ENCODE measurements at places on chromosomes 1 and 21.

GRCh38 chr1:3614755-3615742, 3.7 kb upstream of the MEGF6 start:
- no peak for DNase-seq

DNA sequence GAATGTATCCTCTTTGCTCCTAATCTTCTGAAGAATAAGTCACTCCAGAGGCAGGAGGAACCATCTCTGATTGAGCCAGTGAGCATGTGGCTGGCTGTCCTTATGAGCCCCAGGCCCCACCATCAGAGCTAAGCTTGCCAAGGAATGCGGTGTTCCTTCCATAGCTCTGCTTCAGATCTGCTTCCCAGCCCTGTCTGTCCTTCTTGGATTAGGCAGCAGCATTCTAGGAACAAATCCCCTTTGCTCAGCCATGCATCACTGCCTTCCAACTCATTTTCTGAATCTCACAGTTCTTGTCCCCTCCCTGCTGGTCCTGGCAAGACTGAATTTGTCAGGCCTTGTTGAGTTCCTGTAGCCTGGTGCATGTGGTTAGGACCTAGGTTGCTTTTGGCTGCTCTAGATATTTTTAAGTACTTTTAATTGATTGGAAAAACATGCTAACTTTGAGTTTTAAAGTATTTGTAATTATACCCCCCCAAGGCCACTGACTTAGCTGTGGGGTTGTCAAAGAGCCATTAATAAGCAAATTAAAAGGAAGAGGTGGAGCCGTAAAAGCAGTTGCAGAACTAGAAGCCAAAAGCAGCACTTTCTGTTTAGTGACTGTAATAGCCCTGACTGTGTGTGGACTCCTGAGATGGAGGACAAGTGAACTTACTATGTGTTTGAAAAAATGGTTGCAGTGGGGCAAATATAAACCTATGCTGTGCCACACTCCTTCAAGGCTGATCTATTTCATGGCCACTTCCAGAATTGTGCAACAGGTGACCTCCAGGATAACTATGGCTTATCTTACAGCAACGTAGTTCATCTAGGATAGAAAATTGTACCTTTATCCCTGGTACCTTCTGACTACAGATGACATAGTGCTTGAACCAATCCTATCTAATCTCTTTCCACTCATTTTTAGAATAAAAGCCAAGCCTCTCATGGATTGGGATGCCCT, 61.3 kb upstream of the BACH1 start:
- no peak for DNase-seq

- DNase-seq, result no peak
These were observed 369.8 kb downstream of the NPHP4 start for GRCh38 chr1:5622412-5622811.

- DNase-seq, result no peak
These were observed 5.3 kb upstream of the ALDH9A1 start for GRCh38 chr1:165703648-165704047.

GRCh38 chr1:66533804-66534740, at the start of gene SGIP1:
TSS of gene SGIP1 (plus strand) at chr1:66534153. CDS start at chr1:66534359, 206 bp downstream.
- DNase-seq, result no peak

DNA sequence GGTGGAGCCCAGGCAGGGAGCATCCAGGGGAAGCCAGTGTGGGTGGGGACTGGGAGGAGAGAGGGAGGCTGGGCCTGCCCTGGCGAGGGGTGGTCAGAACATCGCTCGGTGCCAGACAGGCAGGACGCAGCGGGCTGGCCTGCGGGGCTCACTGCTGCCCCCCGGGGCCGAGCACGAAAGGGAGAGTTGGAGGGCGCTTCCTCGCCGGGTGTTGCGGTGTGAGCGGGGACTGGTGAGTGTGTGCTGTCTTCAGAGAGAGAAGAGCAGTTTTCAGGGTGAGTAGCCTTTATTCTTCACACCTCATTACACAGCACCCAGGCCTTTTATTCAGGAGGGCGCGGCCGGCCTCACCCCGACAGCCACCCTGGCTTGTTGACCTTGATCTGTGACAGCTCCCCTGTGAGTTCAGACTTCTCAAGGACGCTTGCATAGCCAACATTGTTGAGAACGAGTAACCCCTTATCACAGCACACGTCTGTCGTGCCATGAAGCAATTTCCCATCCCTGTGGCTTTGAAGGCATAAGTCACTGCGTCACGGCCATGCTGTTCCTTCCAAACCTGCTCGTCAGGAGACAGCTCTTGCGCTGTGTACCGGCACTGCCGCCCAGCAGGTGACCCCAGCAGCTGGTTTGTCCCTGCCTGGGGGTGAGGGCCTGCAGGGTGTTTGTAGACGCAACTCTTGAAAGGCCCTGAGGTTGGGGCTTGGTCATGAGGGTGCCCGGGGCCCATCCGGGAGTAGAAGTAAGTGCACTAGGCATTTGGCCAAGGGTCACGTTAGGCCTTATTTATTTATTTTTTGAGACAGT, 54.6 kb downstream of the PRKCZ start:
- no peak for DNase-seq

DNA sequence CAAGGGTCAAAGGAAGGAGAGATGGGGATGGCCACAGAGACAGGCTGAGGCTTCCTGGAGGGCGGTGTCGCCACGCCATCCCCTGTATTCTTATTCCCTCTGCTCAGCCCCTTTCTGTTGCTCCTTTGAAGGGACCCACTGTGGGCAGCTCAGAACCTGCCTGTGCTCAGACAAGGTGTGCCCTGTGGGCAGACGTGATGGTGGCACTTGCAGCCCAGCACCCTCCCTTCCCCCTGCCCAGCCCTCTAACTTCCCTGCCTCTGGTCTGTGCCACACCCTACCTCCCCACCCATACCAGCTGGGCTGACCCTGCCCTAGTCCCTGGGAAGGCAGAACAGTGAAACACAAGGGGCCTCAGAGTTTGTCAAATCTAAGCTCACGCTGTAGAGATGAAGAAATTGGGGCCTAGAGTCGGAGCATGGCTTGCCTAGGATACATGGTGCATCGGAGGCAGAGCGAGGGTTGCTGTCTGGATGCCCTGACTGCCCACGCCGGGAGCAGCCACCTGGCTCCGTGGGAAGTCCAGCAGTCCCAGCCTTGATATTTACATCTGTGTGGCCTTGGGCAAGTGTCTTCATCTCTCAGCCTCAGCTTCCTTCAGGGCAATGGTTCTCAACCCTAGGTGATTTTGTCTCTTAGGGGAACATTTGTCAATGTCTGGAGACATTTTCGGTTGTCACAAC, 68.6 kb upstream of the RUNX3 start:
- DNase-seq, result no peak

- DNase-seq, result no peak
These were observed 145.0 kb upstream of the ZC3H11B start for GRCh38 chr1:219757890-219758289.

GRCh38 chr1:246417813-246418564, 89.1 kb downstream of the SMYD3 start:
- DNase-seq, result no peak

GRCh38 chr1:145997016-145997717, 788 bp upstream of the TXNIP start:
- DNase-seq, result peak; percentile 37

- DNase-seq, result peak; percentile 34
These were observed 765 bp upstream of the VPS45 start for GRCh38 chr1:150066838-150067183.

DNA sequence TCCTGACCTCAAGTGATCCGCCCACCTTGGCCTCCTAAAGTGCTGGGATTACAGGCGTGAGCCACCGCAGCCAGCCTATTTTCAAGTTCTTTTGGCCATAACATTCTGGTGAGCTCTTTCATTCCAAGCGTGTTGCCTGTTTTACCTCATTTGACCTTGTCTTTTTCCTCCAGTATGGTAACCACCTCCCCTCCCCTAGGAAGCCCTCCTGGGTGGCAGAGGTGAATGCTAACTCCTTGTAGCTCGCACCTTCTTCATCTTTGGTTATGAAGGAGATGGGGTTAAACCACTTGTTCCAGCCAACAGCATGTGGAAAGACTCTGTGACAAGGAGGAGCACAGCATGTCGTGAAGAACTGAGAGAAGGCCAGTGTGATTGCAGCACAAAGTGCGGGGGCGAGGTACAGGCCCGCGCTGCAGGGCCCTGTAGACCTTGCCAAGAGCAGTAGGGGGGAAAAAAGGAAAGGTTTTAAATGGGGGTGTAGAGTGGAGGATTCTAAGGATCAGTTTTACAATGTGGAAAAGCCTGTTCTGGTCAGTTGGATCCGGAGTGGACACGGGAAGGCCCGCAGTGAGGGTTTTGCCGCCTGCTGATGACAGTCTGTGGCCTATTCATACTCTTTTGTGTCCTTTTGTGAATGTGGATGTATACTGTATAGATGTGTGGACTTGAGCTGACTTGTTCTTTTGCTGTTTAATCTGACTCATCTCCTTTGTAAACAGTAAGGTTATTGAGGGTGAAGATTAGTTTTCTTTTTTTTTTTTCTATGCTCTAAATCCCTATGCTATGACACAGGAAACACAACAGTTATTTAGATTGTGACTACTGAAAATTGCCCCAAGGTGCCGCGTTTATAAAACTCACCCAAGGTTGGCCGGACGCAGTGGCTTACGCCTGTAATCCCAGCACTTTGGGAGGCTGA, 7.5 kb upstream of the ZNF436 start:
- no peak for DNase-seq

GRCh38 chr1:26887125-26887524, 3.0 kb downstream of the GPN2 start:
- DNase-seq, result no peak

- peak; percentile 72 for DNase-seq
These were observed 5.0 kb upstream of the COA7 start for GRCh38 chr1:52702886-52703787.

GRCh38 chr1:7962636-7963377, 1.3 kb downstream of the PARK7 start:
- DNase-seq, result no peak
